ENCODE measurements at places on chromosomes 3 and 15.

DNA sequence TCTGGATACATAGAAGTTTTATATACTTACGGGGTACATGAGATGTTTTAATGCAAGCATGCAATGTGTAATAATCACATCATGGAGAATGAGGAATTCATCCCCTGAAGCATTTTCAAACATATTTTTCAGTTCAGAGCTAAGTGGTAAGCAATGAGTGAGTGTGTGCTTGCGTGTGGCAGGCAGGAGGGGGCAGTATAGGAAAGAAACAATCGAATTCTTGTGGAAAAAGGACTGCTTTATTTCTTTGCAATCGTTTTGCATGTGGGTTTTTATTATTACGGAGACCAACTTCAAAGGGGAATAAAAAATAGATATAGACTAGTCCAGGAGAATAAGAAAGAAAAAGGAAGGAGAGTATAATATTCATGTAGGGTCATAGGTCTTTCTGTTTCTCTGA lies 271.6 kb downstream of the CHL1 start:
- no peak for DNase-seq

GRCh38 chr15:89015412-89016097 lies 72.7 kb upstream of the ABHD2 start:
- no peak for DNase-seq

- peak; percentile 34 for DNase-seq
These were observed 498.6 kb downstream of the NAALADL2 start for GRCh38 chr3:175357758-175358157.

DNA sequence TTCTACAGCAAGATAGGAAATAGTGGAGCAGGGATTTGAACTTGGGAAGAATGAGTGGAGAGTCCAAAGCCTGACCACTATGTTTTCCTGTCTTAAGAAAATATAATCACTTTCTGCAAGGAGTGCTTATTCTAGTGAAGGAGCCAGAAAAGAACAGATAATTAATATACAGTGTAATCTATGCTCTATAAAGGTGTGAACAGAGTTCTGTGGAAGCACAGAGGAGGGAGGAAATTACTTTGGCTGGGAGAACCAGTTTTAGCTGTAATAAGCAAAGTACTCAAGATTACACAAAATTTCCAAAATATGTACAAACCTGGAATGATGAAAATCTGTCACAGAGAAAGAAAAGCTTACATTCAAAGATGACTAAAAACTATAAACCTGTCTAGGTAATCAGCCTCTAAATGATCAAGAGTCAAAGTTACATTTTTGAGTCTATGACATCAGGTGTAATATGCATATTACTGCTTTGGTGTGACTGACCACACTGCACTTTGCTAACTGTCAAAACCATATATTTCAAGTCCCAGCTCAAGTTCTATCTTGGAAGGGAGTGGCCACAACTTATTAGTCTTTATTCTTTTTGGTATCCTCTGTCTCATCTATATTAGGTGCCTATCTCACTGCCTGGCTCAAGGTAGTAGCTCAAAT lies 40.7 kb upstream of the MB21D2 start:
- no peak for DNase-seq

- no peak for DNase-seq
These were observed 249.5 kb downstream of the SQOR start for GRCh38 chr15:45884289-45884688.

- no peak for DNase-seq
These were observed 3.0 kb downstream of the POMGNT2 start for GRCh38 chr3:43102773-43103480.

Measured in common myeloid progenitor, CD34-positive (primary cell).